Coronary artery (tissue), 2 donors: ENCODE measurements at places on chromosomes 3 and 15.

DNA sequence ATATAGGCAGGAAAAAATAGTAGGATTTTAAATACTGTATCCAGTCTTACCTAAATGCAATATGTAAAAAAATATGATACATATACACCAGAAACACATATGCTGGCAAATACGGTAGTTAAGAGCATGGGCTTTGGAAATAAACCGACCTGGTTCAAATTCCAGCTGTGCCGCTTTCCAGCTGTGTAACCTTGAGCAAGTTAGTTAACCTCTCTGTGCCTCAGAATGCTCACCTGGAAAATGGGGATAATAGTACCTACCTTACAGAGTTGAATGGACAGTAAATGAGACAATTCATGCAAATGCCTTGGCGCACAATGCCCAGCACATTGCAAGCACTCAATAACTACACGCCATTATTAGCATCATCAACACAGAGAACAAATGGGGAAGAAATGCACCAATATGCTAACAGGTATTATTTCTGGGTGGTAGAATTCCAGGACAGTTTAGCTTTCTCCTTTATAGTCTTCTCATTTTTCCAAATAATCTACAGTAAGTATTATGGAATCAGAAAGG is 50.6 kb downstream of the SUMF1 start:
- DNase-seq = no peak

DNA sequence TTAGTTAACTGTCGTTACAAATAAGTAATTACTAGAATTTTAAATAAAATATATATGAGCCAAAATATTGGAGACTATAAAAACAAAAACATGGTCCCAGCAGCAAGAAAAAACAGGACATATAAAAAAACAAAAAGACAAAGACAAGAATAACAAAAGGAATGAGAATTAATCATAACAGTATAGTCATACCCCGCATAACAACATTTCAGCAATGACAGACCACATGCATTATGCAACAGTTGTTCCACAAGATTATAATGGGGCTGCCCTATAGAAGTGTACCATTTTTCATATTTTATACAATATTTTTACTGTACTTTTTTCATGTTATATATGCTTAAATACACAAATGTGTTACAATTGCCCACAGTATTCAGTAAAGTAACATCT is 5.6 kb downstream of the HLTF start:
- DNase-seq = no peak

GRCh38 chr3:24480497-24480896 is 14.2 kb downstream of the THRB start:
- no peak for DNase-seq

DNA sequence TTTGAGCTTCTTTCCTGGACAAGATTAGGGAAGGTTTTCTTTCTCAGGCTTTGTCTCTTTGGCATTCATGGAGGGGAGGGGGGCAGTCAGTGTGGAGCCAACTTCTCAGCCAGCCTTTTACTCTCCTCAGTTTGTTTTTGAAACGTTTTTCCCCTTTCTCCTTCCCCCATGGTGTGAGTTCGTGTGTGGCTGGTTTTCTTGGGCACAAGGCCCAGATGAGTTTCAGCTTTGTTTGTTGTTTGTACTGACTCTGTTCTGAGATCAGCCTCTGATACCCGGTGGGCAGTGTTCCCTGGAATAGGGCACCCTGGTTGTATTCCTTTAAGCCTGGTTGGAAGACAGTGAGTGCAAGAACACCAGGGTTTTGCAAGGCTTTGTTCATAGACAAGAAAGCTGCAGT is 168.2 kb upstream of the RARB start:
- no peak for DNase-seq

DNA sequence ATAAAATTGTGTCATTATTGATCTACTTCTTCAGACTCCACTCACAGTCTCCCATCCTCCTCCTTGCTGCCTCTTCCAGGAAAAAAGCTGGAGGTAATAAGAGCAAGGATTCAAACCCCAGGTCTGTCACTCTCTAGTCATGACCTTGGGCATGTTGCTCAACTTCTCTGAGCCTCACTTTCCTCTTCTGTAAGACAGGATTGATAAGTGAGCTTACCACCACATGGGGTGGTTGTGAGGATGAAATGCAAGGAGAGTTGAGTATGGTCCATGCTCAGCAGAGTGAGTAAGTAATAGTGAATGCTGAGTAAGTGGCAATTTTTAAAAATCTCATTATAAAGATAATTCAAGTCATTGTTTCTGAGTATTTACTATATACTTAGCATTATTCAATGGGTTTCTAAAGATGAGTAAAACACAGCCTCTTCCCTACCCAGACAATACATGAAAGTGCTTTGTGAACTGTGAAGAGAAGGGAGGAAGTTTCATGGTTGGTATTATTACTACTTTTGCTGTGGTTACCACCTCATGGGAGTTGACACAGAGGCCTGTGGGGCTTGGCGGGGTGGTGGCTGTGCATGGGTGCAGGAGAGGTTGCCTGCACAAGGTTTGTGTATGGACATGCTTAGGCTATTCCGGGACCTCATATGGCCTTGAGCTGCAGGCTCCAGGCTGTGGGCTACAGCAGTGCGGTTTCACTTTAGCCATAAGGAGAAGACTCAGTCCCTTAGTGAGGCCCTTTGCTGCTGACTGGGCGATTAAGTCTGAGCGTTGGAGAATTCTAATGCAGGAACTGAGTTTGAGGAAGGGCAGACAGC is 30.0 kb downstream of the SLC6A11 start:
- no peak for DNase-seq

DNA sequence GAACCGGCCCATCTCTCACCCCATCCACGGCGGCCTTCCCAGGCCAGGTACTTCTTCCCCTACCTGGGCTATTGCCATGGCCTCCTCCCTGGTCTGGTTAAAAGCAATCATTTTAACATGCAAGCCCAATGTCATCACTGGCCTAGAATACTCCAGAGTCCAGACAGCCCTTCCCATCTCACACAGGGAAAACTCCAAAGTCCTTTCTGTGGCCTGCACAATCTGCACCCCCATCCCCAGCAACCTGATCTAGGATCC is 45.8 kb upstream of the SLCO2A1 start:
- no peak for DNase-seq

GRCh38 chr3:31067004-31067403 is 172.5 kb upstream of the GADL1 start:
- DNase-seq = no peak

- no peak for DNase-seq
Measured at GRCh38 chr15:31147456-31147855, 45.9 kb upstream of the TRPM1 start.
